ENCODE measurements at places on chromosomes 4 and X.

DNA sequence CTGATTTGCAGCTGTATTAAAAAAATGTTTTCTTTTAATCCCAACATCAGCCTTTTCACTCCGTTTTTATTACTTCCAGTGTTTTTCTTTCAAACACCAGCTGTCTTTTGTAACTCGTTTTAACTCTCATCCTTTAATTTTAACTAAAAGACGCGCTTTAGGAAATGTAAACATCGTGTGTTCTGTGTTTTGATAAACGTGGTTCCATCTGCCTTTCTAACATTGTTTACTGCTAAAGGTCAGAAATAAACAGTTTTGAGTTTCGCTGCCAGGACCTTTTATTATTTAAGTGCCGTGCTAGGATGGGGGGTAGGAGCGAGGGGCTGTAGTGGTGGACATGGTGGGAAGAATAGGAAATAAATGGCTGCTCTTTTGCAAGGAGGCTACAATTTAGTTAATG is 1.5 kb downstream of the N4BP2 start:
- no peak for DNase-seq

DNA sequence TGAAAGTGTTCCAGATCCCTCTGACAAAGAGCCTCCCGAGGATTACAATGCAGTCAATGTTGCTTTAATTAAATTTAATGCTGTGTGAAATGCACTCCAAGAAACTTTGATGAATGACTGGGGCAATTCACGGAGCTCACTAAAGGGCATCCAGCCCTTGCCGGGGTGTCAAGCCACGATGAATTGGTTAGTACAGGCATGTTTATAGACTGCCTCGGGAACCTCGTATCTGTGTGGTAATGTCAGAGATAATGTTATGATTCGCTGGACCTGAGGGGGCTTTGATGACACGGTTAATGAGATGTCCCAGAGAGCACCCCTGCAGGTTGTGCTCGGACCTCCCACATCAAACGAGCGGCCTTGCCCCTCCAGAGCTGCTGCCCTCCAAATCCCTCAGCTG is 428.8 kb downstream of the NKX6-1 start:
- DNase-seq: no peak

- no peak for DNase-seq
Measured at GRCh38 chrX:2539586-2539985, 38.8 kb upstream of the DHRSX start.

DNA sequence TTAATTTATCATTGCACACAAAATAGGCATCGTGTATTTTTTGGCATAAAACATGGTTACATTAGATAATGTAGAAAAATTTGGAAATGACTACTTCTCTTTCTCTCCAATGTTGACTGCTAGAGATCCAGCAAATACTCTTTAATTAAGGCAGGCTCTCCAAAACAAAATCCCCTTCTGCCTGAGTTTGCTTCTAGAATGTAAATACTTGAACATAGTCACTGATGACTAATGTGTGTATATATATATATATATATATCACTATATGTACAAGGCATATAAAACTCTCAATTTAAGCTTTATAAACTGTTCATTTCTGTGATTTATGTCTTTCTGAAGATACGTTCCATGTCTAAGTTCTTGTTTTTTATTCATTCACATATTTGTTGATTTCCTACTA is 67.2 kb upstream of the CAMK2D start:
- DNase-seq: no peak

- no peak for DNase-seq
Measured at GRCh38 chrX:11766487-11766886, 8.4 kb downstream of the MSL3 start.

DNA sequence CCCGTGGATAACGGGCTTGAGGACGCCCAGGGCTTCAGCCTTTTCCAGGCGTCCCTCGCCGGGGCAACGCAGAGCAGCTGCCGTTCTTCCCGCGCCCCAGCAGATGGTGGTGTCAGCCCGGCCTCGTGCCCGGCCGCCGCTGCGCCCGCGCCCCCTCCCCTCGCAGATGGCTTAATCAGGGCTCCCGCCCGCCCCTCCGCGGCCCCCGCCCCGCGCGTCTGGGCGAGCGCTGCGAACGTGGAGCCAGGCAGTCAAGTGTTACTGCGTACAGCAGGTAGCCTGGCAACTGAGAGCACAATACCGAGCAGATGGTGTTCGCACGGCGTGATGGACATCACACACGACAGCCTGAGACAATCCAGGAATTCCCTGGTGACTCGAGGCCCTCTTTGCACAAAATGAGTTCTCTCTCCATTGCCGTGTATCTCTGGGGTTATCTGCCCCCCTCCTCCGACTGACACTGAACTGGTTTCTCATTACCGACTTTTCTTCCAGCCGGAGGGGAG is 69.3 kb downstream of the MGST2 start:
- DNase-seq: peak; percentile 90

DNA sequence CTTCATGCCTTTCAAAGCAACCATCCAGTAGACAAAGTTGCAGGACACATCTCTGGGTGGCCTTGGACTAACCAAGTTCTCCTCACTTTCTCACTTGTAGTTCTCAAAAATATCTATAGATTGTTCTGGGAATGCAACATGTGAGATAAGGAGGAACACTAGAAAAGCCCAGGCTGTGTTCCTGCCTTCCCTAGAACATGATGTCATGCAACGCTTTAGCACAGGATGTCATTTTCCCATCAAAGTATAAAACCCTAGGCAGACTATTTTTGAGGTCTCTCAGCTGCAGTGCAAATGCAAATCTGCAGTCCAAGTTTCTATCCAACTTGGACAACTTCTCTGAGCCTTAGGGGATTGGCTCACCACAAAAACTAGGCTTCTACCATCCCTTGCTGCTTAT is 78.8 kb upstream of the PCDH7 start:
- no peak for DNase-seq

- DNase-seq: no peak
Measured at GRCh38 chr4:74473155-74473811, 28.3 kb downstream of the AREG start.

- DNase-seq: no peak
Measured at GRCh38 chrX:107272431-107272921, 66.1 kb downstream of the DNAAF6 start.
